Neural crest cell (in vitro differentiated cells): ENCODE measurements at places on chromosomes 12 and 14. TPM values are rescaled to one million over a fixed set of nuclear protein-coding genes. Genes with fewer than 3 reads are reported as not detected.

GRCh38 chr14:99733211-99733539 is 49.1 kb downstream of the CYP46A1 start:
- no peak for DNase-seq

The LYZ gene
- total RNA-seq = 0.26 TPM in 1 of 2 replicates, not detected in the other

GRCh38 chr14:63933110-63933509 is 80.3 kb downstream of the SYNE2 start:
- DNase-seq = no peak

DNA sequence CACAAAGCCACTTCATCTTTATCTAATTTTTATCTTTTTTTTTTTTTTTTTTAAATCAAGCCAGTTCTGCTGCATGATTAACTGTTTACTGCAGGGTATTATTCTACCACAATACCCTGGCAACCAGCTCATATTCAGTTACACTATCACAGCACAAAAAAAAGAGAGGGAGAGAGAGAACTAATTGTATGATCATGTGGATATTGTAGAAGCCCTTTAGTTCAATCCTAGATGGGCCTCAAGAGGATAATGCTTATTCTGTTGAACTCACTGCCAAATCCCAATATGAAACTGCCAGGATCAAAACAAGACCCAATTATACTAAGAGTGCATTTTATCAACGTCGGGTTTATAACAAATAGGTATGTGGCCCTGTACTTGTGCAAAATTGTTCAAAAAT is 51.5 kb downstream of the MED13L start:
- DNase-seq = no peak

The BICDL1 gene
- 5.2 and 6.3 TPM in 2 replicates for total RNA-seq

GRCh38 chr14:53542732-53543131 is 389.6 kb upstream of the DDHD1 start:
- DNase-seq = no peak

The POTEG gene
- total RNA-seq = not detected in 2 replicates

The CLEC2D gene
- total RNA-seq = 9.5 and 10.6 TPM in 2 replicates
